ENCODE measurements at places on chromosomes 1 and 21.
A peak's percentile ranks its signal among the peaks of the same experiment; 100 is the strongest.

DNA sequence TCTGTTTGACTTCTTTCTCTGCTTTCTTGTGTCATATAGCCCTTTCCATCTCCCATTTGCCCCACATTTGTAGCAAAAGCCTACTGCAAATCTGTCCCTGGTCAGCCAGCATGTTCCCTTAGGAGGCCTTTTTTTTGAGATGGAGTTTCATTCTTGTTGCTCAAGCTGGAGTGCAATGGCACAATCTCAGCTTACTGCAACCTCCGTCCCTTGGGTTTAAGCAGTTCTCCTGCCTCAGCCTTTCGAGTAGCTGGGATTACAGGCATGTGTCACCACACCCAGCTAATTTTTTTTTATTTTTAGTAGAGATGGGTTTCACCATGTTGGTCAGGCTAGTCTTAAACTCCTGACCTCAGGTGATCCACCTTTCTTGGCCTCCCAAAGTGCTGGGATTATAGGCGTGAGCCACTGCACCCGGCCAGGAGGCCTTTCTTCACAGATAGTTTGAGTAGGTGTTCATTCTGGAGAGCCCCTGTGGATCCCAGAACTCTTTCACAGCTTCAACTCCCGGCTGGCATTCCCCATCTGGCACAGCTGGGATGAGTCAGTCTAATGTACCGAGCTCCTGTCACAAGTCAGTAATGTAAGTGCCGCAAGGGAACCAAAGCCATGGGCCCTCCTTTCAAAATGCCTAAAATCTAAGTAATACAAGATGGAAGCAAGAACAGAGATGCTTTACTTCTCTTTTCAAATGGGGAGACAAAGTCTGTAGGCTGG, 9.4 kb upstream of the NHLH1 start:
- DNase-seq, result no peak

GRCh38 chr1:64092851-64093371, 110.5 kb upstream of the UBE2U start:
- DNase-seq, result no peak

GRCh38 chr1:193747579-193747978, 561.2 kb upstream of the B3GALT2 start:
- DNase-seq, result no peak

DNA sequence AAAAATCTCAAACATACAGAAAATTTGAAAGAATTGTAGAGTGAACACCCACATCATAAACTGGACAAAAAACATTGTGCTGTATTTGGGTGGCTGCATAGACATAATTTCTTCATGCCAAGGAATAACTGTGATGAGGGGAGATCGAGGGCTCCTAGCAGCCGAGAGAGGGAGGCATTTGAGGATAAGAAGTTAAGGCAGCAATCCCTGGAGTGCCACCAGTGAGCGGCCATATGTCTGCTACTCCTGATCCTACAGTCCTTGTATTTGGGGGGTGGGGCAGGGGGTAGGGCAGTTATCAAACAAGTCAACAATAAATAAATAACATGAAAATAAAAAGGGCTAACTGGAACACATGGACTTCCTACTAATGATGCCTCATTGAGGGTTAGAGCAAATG, 54.5 kb downstream of the ATP5PO start:
- no peak for DNase-seq

DNA sequence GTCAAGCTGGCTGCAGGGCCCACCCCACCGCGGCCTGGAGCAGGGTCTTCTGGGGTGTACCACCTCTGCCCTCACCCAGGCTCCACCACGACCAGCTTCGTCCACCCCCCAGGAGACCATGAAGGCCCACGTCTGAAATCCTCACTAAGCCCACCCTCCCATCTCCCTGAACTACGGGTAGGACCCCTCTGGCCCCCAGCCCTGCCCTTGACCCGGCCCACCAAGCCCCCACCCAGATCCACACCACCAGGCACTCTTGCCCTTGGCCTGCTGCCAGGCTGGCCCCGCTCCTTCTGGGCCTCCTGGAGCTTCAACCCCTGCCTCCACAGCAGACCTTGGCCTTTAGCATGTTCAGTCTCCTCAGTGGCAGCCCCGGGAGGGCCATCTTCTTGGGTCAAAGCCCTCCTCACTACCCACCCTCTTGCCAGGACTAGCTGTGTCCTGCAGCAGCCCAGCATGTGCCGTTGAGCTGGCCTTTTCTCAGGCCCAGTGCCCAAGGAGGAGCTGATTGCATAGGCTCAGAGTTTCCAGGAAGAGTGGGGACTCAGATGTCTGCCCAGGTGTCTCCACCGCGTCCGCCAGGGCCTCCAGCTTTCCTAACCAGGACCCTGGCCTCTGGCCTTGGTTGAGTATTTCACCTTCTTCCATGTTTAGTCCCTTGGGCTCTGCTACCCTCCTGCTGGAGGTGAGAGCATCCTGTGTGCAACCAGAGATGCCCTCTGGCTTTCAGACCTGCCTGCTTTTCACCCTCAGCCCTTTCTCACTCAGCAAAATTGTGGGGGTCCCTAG, 17.7 kb upstream of the SAMD11 start:
- DNase-seq, result no peak

DNA sequence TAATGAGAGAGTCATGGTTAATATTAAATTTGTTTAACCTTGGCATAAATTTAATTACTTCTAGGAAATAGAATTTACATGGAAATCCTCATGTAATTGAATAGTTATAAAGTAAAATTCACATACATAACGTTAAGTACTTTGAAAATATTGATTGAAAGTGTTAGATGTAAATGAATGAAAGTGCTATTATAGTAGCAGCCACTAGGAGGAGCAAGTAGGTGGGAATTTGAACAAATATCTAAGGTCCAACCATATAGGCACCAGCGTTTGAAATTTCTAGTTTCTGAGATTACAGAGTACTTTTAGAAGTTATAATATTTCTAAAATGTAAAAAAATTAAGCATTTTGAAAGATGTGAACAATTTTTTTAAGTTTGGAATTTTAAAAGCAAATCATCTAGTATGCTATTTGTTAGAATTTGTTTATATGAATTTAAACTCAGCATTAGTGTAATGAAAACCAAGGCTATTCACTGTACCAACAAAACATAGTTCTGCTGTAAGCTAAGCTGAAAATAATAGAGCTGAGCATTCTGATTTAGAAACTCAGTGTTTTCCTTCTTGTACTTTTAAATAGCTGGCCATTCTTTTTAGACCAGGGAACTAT, 3.3 kb downstream of the B3GALT2 start:
- DNase-seq, result no peak

- DNase-seq, result no peak
Observed at GRCh38 chr1:93585059-93585966, 96.3 kb downstream of the BCAR3 start.

GRCh38 chr1:46577671-46578070, 26.2 kb upstream of the KNCN start:
- DNase-seq, result no peak

DNA sequence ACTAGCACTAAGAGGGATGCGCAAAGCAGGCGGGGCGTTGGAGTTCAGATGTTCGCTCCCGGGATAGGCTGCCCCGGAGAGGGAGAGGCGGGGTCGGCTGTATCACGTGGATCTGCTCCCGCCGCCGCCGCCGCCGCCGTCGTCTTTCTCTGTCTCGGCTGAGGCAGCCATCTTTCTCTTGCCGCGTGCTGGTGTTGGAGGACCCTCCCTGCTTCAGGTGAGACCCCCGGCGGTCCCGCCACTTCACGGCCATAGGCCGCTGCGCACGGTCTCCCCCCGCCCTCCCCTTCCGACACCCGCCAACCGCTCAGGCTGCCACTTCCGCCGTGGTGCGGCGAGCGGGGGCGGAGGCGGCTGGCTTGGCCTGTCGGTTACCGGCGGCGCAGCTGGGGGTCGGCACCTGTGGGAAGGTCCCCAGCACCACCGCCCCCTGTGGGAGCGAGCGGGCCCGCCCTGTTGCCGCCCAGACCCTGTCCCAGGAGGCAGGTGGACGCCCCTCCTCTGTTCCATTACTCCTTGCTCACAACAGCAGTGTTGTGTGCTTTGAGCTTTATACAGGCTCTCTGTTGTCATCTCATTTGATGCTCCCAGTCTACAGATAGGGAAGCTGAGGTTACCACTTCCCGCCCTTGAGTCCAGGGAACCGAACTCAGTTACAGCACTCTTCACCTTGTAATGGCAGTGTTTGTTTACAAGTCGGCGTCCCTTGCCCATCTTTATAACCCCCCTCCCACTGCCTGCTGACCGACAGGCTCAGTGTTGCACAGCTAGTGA, at the start of gene BTF3L4:
Gene BTF3L4, plus strand, starts transcription at position 133 of the 774 bp plus-strand sequence. CDS start 3,553 bp downstream, outside the sequence.
- no peak for DNase-seq

GRCh38 chr1:152967201-152967600, 3.2 kb upstream of the SPRR4 start:
- DNase-seq, result no peak

- DNase-seq, result peak; percentile 88
Observed at GRCh38 chr1:103129255-103129654, 20.9 kb upstream of the COL11A1 start.

DNA sequence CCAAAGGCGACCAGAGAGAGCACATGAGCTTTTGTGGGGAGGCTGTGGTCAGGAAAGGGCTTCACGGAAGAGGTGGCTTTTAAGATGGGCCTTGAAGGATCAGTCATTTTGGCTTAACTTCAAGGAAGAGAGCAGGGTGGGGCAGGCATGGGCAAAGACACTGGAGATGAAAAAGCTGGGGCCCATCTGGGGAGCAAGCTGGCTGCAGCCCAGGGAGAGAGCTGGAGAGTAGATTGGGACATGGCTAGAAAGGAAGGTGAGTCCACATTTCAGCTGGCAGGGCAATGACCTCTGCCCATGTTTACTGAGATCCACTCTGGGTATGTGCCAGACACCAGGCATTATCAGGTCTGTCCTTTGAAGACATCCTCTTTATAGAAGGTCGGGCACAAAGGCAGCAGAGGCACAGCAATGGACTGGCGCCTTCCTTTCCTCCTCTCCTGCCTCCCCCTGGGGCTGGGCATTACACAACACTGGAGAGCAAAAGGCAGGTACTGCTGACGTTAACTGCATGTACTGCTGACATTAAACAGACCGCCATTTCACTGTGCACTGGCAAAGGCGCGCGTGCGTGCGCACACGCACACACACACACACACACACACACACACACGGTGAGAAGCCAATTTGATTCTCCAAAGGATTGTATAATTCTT, 2.2 kb upstream of the UBXN10 start:
- DNase-seq, result no peak

GRCh38 chr1:43383449-43383848, 6.2 kb downstream of the MED8 start:
- no peak for DNase-seq

DNA sequence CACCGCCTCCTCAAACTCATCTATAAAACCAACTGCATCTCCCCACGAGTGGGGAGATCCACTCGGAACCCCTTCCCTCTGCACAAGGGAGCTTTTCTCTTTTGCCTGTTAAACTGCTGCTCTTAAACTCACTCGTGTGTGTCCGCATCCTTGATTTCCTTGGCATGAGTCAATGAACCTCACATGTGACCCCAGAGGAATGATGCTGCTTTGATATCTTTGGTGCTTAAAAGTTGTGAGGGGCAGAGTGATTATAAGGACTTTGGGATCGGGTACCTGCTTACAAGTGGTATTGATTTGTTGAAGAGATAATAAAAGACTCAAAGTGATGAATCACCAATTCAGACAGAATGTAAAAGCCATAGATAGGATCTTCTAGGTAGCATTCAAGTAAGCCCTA, 125.3 kb downstream of the GREM2 start:
- no peak for DNase-seq

DNA sequence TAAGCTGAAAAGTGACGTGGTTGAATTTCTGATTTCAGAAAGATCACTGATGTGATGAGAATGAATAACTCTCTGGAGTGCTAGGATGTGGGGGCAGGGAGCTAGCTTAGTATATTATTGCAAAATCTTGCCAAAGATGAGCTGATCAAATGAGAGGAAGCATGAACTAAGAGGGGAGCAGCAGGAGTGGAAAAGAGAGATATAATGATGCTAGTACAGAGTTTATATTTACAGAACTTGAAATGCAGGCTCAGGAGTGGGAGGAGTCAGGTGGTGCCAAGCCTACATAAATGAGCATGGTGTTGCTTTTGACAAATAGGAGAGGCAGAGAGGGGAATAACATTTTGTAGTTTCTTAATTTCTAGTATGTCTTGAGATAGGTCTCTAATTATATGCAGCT, 38.1 kb upstream of the NBL1 start:
- no peak for DNase-seq

- DNase-seq, result peak; percentile 35
Observed at GRCh38 chr1:185813401-185813979, 79.3 kb downstream of the HMCN1 start.

- DNase-seq, result no peak
Observed at GRCh38 chr1:6580119-6580592, 362 bp downstream of the ZBTB48 start.

- no peak for DNase-seq
Observed at GRCh38 chr1:217275655-217276398, 355.1 kb downstream of the GPATCH2 start.
